ENCODE measurements at places on chromosomes 4 and X.

DNA sequence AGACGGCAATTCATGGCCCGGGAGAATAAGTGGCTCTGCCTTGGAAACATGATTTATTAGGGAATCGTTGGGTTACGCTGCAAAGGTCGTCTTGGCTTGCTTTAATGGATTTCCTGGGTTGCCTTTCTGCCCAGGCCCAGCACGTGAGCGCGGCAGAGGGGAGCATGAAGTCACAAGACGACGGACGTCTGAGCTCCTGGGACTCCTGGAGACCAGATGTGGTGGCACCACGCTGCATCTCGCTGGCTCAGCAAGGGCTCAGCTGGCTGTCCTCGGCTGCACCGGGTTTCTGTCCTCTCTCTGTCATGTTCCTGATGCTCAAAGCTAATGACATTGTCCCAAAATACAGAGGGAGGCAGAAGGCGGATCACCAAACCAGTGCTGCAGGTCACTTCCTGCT lies 61.2 kb downstream of the C4orf50 start:
- no peak overlapping the region for H3K27ac ChIP-seq
- no peaks in the 10 kb centered on the region for H3K36me3 ChIP-seq
- no peak for DNase-seq
- H3K4me3 ChIP-seq = no peak overlapping the region
- H3K27me3 ChIP-seq = no peaks in the 10 kb centered on the region
- H3K4me1 ChIP-seq = peaks cover 8% of the 10 kb centered on the region

DNA sequence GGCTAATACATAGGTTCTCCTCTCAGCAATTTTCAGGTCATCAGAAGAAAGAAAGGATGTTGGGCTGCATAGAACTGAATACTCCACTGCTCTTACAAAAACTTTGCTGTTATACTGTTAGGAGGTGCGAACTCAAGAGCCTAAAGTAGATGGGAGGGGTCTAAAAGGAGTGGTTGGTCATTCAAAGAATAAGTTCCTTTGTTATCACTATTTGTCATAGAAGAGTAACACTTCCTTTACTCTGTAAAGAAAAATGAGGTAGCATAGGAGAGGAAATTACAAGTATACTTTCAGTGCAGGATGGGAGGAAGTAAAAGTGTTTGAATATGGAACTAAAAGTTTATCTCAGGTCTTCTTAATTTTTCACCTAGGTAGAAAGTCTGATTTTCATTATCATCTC lies 61.5 kb downstream of the CCNI start:
- no peak for DNase-seq
- H3K27me3 ChIP-seq = no peaks in the 10 kb centered on the region
- no peaks in the 10 kb centered on the region for H3K4me1 ChIP-seq
- H3K36me3 ChIP-seq = no peaks in the 10 kb centered on the region

- H3K36me3 ChIP-seq = peaks cover 6% of the 10 kb centered on the region
- no peaks in the 10 kb centered on the region for H3K27me3 ChIP-seq
- DNase-seq = no peak
- no peaks in the 10 kb centered on the region for H3K4me1 ChIP-seq
These were observed 78.9 kb downstream of the RFC1 start for GRCh38 chr4:39287223-39287622.

- H3K4me3 ChIP-seq = no peak overlapping the region
- no peak overlapping the region for H3K27ac ChIP-seq
- H3K36me3 ChIP-seq = no peaks in the 10 kb centered on the region
These were observed 47.3 kb upstream of the GATB start for GRCh38 chr4:151808120-151808529.

DNA sequence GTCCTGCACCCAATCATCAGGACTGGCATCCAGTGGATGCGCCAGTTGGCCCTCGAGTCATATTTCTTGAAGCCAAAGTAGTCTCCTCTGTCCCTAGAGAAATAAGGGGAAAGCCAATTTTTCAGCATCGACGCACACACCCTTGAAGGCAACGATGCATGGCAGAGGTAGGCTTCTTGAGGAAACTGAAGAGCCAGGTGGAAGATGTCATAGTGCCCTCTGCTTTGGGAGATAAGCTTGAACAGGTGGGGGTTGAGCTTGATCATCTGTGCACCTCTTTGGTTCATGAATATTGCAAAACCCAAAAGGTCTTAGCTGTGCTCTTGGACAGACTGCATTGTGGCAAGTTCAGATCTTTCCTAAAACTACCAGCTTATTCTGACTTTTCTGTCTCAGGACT lies 34.6 kb upstream of the WDR1 start:
- H3K36me3 ChIP-seq = no peaks in the 10 kb centered on the region
- no peak overlapping the region for H3K4me3 ChIP-seq
- H3K27me3 ChIP-seq = no peaks in the 10 kb centered on the region
- no peak overlapping the region for H3K27ac ChIP-seq
- DNase-seq = no peak

DNA sequence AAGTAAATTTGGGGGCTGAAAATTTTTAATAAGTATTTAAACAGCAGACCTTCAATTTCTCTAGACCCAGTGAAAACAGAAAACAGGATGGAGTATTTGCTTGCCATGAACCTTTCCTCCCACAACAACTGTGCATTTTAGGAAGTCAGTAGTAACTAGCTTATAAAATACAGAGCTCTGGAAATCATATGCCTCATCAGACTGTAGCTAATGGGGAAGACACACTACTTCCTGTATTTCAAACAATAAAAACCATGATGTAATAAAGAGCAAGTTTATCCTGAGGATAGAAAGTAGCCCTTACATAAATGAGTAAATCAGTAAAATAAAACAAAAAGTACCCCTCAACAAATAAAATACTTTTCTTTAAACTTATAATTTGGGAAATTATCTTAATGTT lies 280.1 kb upstream of the ZFP42 start:
- H3K27me3 ChIP-seq = no peaks in the 10 kb centered on the region
- H3K36me3 ChIP-seq = no peaks in the 10 kb centered on the region
- no peak overlapping the region for H3K4me3 ChIP-seq
- H3K4me1 ChIP-seq = no peaks in the 10 kb centered on the region

- DNase-seq = no peak
- no peaks in the 10 kb centered on the region for H3K27me3 ChIP-seq
- H3K4me3 ChIP-seq = no peak overlapping the region
- H3K27ac ChIP-seq = no peak overlapping the region
- no peaks in the 10 kb centered on the region for H3K36me3 ChIP-seq
- H3K4me1 ChIP-seq = peaks cover 36% of the 10 kb centered on the region
These were observed 225.1 kb downstream of the NR3C2 start for GRCh38 chr4:148216866-148217814.
